ENCODE measurements at places on chromosomes 1 and 21.

DNA sequence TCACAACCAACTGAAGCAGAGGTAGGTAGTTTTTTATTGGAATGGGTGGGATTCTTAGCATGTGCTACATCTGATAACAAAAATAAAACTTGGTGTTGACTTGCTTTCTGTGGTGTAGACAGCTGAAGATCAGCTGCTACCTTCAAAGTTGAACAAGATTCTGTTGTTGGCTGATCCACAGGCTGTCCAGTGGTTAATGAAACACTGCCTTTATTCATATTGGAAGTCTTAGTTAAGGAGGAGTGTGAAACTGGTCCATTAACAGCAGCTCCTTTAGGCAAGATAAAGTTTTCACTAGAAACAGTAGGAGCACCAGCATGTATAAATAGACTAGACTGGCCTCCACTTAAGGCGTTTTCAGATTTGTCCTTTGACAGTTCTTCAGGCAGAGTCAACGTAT is 81.1 kb downstream of the ZNF644 start:
- no peak for DNase-seq

GRCh38 chr1:157004327-157004726 is 41.2 kb downstream of the ARHGEF11 start:
- no peak for DNase-seq

DNA sequence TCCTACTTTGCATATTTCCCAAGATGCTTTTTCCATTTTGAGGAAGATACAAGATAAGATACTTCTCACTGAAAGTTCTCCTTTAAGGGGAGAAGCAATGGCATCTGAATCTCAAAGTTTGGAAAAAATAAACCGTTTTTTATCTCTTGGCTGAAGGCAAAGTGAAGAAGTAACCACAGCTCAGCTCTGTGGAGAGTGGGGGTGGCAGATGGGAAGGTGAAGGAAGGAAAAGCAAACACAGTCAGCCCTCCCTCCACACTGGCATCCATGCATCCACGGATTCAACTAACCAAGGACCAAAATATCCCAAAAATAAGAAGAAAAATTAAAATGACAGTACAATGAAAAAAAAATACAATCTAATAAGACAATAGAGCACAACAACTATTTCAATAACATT is 211.1 kb downstream of the RGS7 start:
- DNase-seq: no peak

GRCh38 chr1:89831462-89832120 is 10.8 kb downstream of the LRRC8D start:
- DNase-seq: no peak

DNA sequence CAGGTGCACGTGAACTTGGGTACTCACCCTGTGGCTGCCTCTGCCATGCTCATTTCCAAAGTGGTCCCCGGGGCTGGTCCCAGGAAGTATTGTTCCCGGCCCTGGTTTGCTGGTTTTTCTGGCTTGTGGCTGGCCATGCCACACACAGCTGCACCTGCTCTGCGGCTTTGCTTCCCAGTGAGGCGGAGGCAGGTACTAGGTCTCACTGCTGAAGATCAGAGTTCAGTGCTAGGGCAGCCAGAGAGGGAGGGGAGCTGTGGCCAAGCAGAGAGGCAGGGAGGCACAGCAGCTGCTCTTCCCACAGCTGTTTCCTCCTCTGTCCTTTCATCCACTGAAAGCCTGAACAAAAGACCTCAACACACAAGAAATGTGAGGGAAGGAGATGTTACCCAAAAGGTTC is 30.5 kb downstream of the ENO1 start:
- DNase-seq: no peak
